ENCODE measurements at places on chromosomes 3 and 15.

GRCh38 chr15:45186771-45187577 is 792 bp downstream of the SHF start:
- no peak for DNase-seq

GRCh38 chr3:10122724-10123123 is 7.2 kb downstream of the BRK1 start:
- no peak for DNase-seq

DNA sequence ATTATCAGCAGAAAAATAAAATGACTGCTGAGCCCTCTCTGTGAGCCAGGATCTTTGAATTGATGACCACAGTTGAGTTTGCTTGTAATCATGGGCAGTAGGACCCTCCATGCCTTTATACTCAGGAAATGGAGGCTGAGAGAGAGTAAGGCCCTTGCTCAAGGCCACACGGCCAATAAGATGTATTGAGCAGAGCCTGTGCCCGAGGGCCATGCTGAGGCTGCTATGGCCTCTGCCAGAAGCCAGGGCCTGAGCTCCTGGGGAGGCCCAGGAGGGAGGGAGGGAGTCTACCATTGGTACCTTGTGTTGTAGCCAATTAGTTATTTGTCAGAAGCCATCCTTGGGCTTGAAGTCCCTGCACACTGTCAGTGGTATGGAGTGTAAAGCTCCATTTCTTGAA is 151.4 kb downstream of the DNAJB8 start:
- no peak for DNase-seq

- no peak for DNase-seq
Measured at GRCh38 chr3:152558386-152558785, 276.5 kb upstream of the P2RY1 start.

DNA sequence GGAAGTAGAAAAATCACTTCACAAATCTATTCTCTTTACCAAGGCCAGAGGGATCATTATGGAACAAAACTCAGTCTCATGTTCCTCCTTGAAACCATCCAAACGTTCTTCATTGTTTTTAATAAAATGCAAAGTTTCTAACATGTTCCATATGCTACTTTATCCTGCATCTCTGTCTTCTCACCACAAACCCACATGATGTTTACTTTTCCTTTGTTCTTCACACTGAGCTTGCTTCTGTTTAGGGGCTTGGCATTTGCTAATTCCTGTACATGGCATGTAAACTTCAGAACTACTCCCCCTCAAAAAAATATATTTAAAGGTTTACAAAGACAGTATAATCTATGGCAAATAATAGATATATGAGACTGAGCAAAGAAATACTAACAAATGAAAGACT is 651.4 kb downstream of the OTOL1 start:
- DNase-seq, result no peak

- no peak for DNase-seq
Measured at GRCh38 chr3:32819551-32820348, 2.0 kb downstream of the TRIM71 start.

DNA sequence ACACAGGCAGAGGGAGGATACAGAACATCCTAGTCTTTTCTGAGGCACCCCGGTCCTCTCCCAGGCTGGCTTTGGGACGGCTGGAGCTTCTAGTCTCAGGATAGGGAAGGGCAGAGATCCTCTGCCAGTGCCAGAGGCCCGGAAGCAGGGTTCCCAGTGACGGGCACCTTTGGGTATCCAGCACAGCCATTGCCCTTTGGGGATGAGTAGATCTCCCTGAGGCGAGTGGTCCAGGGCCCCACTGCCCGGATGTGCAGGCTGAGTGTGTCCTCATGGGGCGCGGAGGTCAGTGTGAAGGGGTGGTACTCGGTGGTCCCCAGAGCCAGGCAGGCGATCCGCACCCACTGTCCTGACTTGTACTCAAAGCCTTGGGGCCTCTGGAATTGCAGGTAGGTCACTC is 18.3 kb downstream of the DUOX2 start:
- no peak for DNase-seq

DNA sequence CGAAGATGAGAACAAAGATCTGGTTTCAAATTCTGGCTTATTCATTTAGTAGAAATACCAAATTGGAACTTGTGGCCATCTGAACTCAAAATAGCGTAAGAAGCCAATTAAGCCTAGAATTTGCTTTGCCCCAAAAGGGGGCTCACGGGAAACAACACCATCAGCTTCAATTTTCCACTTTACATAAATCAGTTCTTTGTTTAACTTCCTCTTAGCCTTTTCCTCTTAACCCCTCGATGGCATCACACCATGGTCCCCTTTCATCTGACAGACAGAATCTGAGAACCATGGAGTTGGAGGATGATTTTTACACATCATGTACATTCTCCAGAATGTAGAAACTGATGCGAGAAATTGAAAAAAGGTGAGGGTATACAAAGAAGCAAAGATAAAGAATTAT is 207.0 kb downstream of the FOXP1 start:
- DNase-seq, result no peak

- DNase-seq, result no peak
Measured at GRCh38 chr15:90042356-90042755, 41.2 kb downstream of the ZNF710 start.

GRCh38 chr3:53069422-53070068 is 23.7 kb upstream of the SFMBT1 start:
- no peak for DNase-seq

DNA sequence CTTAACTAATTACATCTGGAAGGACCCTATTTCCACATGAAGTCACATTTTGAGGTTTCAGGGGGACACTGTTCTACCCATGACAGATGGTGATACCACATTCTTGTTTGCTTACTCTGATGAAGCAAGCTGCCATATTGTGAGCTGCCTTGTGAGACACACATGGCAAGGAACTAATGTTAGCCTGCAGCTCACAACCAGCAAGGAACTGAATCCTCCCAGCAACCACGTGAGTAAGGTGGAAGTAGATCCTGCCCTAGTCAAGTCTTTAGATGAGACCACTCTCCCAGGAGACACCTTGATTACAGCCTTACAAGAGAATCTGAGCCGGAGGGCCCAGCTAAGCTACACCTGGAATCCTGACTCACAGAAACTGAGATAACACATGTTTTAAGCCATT is 160.1 kb downstream of the PDE8A start:
- no peak for DNase-seq

GRCh38 chr3:124772081-124772831 is 42.0 kb downstream of the UMPS start:
- DNase-seq, result no peak

DNA sequence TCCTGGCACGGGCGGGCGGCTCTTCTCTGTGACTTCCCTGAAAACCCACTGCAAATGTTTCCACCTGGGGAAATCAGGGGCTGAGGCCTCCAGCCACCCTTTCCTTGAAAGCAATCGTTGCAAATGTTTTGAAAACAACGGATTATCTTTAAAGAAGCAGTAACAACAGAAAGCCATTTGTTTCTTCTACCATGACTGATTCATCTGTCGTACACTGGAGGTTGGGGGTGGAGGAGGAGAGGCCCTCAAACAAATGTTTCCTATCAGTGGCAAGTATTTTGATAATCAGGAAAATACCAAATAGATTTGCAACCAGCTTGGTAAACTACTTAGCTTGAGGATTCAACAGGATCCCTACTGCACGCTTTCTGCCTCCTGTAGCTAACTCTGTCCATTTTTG is 114.9 kb downstream of the PDZRN3 start:
- no peak for DNase-seq

GRCh38 chr15:64105113-64105704 is 9.4 kb downstream of the SNX1 start:
- no peak for DNase-seq

DNA sequence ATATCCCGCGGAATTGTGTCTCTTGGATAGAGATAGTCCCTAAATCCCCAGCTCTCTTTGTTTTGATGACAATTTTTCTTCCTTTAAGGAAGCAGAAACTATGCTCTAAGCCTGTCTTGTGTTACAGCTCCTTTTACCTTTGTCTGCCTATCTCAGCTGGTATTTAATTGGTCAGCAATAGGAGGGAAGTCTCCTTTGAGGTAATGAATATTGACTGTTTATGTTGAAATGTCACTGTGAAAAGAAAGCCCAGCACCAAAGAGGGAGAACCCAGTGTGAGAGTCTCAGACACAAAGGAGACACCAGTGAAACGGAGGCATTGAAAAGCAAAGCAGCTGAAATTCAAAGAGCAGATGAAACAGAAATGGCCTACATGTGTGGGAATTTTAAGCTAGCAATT is 372.6 kb downstream of the NR2F2 start:
- no peak for DNase-seq

DNA sequence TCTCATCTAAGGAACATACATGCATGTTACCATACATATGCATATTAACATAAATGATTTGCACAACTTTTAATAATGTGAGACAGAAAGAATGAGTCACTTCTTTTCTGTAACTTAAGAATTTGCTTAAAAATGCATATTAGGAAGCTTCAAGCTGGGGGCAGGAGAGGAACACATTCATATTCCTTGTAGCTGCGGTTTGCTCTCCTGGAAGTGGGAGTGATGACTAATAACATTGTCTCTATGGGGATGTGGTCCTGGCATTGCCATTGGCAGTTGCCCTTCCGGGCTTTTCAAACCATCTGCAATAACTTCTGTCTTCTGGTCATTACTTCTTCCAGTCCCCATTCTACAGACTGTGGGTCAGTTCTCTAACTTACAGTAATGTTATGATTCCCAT is 15.6 kb downstream of the CHST2 start:
- no peak for DNase-seq

DNA sequence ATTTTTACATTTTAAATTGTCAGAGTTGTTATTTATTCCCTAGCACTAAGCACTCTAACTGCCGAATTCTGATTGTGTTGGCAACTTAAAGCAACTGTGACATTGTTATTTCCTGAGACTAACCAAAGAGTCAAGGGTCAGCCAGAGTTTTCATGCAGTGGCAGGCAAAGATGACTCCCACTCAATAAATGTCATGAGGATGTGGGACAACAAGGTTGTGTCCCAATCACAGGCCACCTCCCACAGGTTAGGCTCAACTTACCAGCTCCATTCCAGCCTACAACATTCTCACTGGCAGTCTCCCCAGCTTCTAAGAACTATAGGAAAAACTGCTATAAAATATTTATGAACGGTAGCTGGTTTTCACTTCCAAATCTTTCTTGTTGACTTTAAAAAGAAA is 80.1 kb downstream of the RSL24D1 start:
- DNase-seq, result no peak

- no peak for DNase-seq
Measured at GRCh38 chr15:70792171-70792573, 28.8 kb upstream of the UACA start.

GRCh38 chr15:73346735-73347312 is 21.9 kb downstream of the HCN4 start:
- DNase-seq, result peak; percentile 40

DNA sequence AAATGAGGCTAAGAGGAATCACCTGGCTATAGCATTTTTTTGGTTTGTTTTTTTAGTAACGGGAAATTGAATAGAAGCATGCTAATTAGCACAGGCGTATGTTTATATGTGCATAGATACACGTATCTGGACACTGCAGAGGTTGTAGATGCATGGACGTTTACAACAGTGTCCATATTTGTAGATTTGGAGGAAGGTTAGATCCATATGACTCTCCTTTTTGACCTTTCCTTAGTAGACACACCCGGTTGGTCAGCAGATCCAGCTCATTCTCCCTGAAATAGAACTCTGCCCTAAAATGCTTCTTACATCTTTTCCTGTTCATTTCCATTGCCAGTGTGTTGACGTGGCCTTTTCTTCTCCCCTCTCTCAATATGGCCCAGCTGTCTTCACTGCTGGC is 60.1 kb downstream of the SLCO3A1 start:
- no peak for DNase-seq

- DNase-seq, result no peak
Measured at GRCh38 chr3:144677103-144677502, 705.5 kb downstream of the DIPK2A start.

GRCh38 chr3:17544632-17545031 is 197.8 kb downstream of the TBC1D5 start:
- DNase-seq, result no peak

- no peak for DNase-seq
Measured at GRCh38 chr3:81910244-81910852, 148.9 kb upstream of the GBE1 start.

GRCh38 chr3:65572175-65572777 is 466.4 kb downstream of the MAGI1 start:
- DNase-seq, result no peak

GRCh38 chr3:46184469-46184868 is 23.6 kb downstream of the CCR1 start:
- no peak for DNase-seq

GRCh38 chr3:127256138-127256537 is 31.7 kb downstream of the PRR20G start:
- DNase-seq, result no peak

GRCh38 chr3:133054586-133054985 is 16.4 kb downstream of the TMEM108 start:
- no peak for DNase-seq

GRCh38 chr3:107520535-107520934 is 2.2 kb upstream of the BBX start:
- DNase-seq, result no peak

GRCh38 chr15:82969353-82969752 is 16.7 kb upstream of the RAMAC start:
- no peak for DNase-seq
